Motor neuron (in vitro differentiated cells): ENCODE measurements at places on chromosomes 1 and 21. TPM values are rescaled to one million over a fixed set of nuclear protein-coding genes. Genes with fewer than 3 reads are reported as not detected.

The OR2T29 gene
- total RNA-seq, result not detected in 2 replicates

The CD1B gene
- total RNA-seq, result 0.24 TPM in 1 of 2 replicates, not detected in the other

The PRPF38B gene
- total RNA-seq, result 25.9 and 27.4 TPM in 2 replicates

DNA sequence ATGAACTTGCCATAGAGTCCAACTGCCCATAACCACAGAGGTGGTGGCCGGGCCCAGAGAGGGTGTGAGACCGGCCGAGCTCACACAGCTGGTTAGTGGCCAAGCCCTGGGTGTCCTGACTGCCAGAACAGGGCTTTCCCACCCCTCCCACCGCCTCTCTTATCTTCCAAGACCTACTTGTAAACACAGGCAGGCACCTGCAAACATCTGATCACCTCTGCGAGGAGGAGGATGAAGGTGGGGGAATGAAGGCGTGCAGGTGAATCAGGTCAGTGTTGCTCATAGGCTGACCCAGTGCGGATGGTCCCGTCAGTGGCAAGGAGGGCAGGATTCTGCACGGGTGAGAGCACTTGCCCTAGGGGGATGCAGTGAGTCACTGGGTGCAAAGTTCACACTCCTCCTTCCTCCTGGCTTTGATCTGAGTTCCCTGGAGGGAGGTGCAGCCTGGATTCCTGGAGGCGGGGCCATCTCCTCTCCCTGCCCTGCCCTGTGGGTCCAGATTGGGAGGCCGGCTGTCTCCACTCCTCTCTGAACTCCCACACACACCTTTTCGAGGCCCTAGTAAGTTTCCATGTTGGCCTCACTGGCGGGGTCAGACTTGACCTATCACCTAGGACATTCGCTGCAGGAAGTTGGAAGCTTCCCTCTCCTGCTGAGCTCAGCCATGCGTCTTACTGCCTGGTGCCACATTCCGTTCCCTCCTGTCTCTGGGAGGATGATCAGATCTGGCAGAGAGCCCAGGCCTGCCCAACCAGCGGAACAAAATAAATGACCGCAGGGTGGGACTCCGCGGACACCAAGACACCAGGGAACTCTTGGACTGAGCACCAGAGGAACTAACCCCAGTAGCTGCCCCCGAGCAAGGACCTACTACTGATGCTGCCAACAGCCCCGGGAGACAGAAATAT lies 7.3 kb downstream of the UQCRHL start:
- peak; percentile 56 for ATAC-seq

The IL20 gene
- total RNA-seq, result 0.19 TPM in 1 of 2 replicates, not detected in the other

The FAM131C gene
- total RNA-seq, result 0.55 and 1.0 TPM in 2 replicates

The FAM177B gene
- total RNA-seq, result 0.26 TPM in 1 of 2 replicates, not detected in the other
